ENCODE measurements at places on chromosomes 12 and 14.
A peak's percentile ranks its signal among the peaks of the same experiment; 100 is the strongest.

DNA sequence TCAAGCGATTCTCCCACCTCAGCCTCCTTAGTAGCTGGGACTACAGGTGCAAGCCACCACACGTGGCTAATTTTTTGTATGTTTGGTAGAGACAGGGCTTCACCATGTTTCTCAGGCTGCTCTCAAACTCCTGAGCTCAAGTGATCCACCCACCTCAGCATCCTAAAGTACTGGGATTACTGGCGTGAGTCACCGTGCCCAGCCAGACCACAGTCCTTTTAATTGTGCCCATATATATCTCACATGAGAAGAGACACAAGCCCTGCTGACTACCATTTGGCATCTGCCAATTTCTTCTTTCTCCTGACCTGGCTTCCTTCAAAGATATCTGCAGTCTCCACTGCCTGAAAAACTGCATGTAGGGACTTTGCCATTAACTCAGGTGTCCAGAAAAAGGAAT, 142.5 kb downstream of the DPY19L2 start:
- DNase-seq = no peak

DNA sequence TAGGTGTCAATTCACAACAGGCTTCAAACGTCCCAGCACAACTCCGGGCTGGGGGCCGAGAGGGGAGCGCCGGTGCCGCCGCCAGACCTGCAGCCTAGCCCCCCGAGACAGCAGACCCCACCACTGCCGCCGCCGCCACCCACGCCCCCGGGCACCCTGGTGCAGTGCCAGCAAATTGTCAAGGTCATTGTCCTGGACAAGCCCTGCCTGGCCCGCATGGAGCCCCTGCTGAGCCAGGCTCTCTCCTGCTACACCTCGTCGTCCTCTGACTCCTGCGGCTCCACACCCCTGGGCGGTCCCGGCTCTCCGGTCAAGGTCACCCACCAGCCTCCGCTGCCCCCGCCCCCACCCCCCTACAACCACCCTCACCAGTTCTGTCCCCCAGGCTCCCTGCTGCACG, 39.4 kb downstream of the SLC6A12 start:
- no peak for DNase-seq

DNA sequence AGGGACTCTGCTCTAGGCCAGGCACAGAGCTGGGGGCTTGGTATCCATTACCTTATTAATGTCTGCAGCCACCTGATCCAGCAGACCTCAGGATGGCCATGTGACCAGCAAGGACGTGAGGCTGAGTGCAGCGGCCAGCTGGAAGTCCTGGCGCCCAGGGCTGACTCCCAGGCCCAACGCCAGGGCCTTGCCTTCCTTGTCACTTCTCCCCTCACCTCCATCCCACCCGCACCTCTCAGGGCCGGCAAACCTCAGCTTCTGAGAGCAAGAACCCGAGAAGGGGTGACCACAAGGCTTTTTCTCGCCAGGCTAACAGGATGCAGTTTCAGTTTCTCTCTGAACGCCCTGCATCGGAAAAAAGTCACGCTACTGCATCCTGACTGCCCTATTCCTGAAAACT, 15.4 kb downstream of the RAB35 start:
- DNase-seq = no peak

DNA sequence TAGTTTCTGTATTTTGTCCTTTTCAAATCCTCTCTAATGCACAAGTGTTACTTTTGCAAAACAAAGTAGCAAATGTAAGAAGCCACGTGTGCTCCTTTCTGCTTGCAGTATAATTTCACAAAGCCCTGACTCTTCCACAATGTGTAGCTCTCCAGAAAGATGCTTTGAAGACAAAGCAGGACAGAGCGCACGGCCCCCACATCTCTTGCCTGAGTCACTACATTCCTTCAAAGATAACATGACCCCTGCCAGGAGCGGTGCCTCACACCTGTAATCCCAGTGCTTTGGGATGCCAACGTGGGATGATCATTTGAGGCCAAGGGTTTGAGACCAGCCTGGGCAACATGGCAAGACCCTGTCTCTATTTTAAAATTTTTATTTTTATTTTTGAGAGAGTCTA, 40.5 kb downstream of the JAG2 start:
- DNase-seq = no peak

DNA sequence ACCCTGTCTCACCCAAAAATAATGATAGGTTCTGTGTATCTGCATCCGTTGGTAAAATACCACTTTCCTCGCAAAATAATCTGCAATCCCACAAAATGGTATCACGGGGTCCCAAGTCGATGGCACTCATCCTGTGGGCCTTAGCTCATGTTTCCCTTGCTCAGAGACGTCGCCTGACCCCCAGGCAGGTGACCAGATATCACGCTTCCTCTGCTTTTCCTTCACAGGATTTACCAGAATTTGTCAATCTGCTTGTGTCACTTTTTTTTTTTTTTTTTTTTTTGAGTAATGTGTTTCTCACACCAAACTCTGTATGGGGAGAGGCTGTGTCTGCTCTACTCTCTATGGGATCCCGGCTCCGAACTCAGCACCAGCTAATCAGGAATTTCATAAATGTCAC, 162.7 kb downstream of the PRKCH start:
- DNase-seq = no peak

GRCh38 chr12:21865846-21866245, 75.4 kb downstream of the ABCC9 start:
- DNase-seq = no peak

GRCh38 chr12:45726603-45727300, 2.8 kb upstream of the ARID2 start:
- peak; percentile 29 for DNase-seq

DNA sequence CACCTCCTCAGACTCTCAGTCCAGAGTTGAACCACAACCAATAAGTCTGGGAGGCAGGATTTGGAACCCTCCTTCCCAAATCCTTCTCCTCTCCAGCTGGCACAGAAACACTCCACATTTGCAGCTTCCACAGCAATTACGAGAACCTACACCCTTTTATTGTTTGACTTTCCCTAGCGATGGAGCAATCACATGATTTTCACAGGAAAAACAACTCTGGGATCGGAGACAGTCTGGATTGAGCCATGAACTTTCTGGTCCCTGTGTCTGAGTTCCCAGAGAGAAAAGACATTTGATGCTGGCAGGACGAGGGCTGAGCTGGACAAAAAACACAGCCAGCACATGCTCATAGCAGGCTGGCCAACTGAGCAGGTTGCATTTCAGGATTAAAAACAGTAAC, 49.0 kb upstream of the STON2 start:
- DNase-seq = no peak

DNA sequence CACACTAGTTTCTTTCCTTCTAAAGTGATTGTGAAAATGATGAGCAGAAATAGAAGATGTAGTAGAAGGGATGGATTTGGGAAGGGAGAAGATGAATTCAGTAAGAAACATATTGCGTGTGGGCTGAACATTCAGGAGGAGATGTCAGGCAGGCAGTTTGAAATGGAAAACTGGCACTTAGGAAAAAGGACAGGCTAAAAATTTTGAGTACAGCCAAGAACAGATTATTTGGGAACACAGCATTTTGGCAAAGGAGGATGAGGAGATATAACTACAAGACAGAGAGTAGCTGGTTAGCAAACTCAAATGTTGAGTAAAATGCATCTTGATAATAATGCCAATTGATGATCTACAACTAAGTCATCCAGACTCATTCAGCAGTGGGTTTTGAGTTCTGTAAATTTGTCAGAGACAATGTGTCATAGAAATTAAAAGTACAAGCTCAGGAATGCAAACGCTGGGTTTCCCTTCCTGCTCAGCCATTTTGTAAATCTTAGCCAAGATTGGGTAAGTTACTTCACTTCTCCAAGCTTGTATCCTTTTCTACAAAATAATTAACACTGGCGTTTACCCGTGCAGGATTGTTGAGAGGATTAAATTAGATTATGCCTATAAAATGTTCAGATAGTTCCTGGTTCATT, 255.0 kb downstream of the NAV3 start:
- no peak for DNase-seq

- no peak for DNase-seq
Observed at GRCh38 chr14:35414365-35414764, 9.8 kb upstream of the NFKBIA start.
